NCI-H187 treated with DMSO at 0.1 percent for 48 hours (cell line): ENCODE measurements at places on chromosomes 3 and 15.

DNA sequence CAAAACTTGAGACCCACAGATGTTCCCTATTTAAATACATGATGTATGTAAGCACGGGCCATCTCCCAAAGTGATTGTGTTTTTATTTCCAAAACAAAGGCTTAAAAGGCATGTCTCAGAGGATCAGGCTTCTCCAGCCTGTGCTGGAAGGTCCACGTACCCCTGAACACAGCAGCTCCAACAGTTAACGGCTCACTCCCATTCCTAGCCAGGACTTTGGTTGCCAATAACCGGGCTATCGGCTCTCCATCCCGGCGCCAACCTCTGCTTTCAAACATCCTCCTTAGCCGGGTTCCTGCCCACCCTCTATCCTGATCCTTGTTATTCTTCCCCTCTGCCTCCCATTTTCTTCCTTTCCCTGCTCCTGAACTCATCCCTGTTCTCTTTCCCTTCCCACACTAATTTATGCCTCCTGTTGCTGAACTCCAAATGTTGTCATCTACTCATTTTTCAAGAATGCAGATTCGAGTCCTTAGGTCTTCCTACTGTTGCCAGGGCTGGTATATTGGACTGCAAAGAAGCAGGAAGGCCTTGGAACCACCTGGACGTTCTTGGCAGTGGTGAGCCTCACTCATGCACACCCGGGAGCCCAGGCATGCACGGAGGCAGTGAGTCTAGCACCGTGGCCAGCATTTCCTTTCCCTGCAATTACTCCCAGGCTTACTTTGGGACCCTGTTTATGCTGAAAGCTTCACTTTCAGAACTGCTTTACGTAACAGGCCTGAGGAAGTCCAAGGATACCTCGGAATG, 128.4 kb upstream of the RAD18 start:
- DNase-seq, result no peak

DNA sequence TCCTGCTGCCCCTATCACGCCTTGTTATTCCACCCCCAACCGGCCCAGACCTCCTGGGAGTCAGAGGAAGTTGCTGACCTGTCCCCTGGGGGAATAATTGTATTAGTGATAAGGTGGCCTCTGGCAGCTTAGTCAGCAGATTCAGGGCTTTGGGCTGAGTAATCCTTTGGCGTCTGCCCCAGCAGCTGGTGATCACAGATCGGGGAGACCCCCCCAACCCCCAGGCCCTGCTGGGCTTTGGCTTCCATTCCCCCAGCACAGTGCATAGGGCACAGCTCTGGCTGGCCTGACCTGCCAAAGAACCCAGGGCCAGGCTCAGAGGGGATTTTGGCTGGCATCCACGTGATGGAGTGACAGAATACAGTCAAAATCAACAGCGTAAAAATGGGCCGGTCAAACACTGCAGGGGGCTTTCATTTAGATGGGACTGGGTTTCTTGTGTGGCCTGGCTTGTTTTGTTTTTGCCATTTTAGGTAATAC, 3.9 kb upstream of the NR2E3 start:
- DNase-seq, result no peak

DNA sequence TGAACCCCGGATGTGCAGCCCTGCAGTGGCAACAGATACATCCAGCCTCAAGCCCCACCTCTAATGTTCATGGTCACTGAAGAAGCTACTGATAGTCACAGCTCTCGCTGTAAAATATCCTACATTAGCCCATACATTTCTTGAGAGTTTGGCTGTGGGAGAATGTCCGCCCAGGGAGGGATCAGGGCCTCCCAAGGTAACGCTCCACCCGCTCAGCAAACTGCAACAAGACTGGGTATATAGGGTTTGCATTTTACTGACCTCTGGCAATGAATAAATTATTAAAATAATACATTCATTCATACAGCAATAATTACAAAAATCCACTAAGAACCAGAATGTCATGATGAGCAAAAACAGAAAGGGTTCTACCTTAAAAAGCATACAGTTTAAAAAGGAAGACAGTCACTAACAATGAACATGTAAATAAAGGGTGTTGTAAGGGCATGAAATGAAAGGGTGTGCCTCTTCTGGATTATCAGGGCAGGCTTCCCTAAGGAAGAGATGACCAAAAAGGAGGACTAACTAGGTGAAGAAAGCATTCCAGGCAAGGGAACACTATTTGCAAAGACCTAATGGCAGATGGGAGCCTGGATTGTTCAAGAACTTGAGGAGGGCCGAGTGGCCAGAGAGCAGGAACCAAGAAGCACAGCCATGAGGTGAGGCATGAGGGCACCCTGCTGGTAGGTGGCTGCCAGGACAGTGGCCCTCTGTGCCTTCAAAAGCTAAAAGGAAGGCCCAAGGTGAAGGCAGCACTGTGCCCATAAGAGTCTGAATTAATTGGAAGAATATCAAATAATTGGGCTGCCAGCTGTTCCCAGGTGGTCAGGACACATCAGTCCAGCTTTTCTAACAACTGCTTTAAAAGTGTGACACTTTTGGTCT, 28.1 kb upstream of the CTDSPL start:
- no peak for DNase-seq

- no peak for DNase-seq
Measured at GRCh38 chr3:122322095-122323075, 2.7 kb upstream of the CSTA start.

GRCh38 chr3:193968380-193968974, 167.5 kb upstream of the HES1 start:
- no peak for DNase-seq

GRCh38 chr3:118772547-118773011, 262.1 kb downstream of the IGSF11 start:
- DNase-seq, result no peak

- no peak for DNase-seq
Measured at GRCh38 chr3:38454884-38455638, 1.4 kb downstream of the ACVR2B start.

DNA sequence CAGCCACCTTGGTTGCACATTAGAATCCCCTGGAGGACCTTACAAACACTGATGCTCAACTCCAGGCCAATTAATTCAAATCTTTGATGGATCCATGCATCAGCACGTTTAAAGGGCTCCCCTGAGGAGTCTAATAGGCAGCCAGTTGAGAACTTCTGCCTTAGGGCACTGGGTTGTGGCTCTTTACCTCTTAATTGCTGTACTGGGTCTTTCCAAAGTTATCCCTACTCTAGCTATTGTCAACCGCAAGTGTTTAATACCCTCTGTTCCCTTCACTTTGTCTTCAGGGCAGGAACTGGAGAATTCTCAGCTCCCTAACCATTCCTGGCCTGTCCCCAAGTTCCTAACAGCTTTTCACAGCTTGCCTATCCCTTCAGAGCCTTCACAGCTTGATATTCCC, 15.0 kb upstream of the FAM174B start:
- DNase-seq, result no peak

DNA sequence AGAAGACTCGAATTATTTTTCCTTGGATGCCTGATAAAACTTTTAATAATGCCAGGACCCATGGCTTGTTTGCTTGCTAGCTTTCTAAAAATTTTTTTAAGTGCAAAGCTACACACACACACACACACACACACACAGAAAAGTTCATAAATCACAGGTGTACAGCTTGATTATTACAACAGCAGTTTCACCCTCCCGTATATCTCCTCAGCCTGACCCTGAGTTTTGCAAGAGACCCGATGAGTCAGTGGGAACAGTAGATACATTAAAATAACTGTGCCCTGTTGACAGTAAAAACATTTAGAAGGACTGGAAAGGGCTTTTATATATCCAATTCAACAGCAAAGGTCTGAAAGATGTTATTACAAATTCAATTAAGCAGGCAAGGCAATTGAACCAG, 46.7 kb downstream of the EMC4 start:
- no peak for DNase-seq

GRCh38 chr3:25566358-25566920, 98.3 kb downstream of the TOP2B start:
- DNase-seq, result no peak

DNA sequence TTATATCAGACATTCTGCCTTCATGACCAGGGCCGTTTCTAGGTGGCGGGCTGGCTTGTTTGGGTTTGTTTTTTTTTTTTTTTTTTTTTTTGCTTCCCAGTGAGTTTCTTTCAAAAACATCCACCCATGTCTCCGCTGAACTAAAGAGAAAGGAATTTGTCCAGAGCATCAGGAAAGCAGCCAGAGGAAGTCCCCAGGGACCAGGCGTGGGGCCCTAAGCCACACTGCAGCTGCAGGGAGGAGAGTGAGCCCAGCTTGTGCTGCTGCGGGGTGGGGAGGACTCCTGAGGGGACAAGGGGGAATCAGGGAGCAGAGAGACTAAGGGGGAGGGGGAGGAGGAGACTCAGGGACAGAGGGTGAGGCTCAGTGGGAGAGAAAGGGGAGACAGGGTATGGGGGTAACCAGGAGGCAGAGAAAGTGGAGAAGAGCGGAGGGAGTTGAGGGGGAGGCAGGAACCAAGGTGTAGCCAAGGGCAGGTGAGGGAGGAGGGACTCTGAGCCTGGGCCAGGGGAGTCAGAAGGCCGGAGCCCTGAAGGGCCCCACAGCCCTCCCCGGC, 49.5 kb downstream of the CYP11A1 start:
- no peak for DNase-seq

DNA sequence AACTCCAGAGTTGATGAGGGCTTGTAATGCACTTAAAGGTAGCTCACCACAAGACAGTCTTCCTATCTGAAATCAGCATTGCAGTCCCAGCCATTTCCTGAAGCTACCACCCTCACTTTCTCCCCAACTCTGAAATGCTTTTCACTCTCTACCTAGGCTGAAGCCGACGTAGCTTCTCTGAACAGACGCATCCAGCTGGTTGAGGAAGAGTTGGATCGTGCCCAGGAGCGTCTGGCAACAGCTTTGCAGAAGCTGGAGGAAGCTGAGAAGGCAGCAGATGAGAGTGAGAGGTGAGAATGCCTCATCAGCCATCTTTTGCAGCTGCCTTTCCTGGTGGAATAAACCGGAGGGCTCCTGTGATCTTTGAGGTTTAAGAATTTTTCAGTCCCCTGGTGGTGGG, 14.3 kb downstream of the TPM1 start:
- DNase-seq, result no peak

GRCh38 chr3:22713936-22714335, 489.2 kb upstream of the UBE2E2 start:
- DNase-seq, result no peak
